Effector memory CD4-positive, alpha-beta T cell (primary cell): ENCODE measurements at places on chromosomes 12 and 14.

- DNase-seq = no peak
Measured at GRCh38 chr14:71985538-71986189, 53.4 kb downstream of the RGS6 start.

DNA sequence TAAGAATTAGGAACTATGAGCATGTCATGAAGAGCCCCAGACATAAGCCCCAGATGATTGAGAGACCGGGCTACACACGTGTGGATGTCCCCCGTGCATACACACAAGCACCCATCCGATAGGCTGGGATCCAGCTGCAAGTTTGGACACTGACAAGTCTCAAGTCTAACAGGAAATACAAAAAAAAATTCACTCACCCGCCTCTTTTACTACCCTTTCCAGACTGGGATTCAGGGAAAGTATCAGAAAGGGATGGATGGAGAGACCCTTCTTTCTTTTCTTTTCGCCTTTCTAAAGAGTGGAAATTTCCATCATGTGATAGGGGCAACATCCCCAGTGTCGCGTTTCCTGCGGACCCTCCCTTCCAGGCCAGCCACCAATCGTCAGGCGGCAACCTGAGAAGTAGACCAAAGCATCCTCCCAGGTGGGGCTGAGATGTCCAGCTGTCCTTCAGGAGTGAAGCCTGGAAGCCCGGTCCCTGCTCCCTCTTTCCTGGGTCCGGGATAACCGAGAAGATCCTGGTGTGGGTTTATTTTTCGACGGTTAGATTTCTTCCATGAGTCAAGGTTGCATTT, 6.4 kb upstream of the SLC38A4 start:
- no peak for DNase-seq

DNA sequence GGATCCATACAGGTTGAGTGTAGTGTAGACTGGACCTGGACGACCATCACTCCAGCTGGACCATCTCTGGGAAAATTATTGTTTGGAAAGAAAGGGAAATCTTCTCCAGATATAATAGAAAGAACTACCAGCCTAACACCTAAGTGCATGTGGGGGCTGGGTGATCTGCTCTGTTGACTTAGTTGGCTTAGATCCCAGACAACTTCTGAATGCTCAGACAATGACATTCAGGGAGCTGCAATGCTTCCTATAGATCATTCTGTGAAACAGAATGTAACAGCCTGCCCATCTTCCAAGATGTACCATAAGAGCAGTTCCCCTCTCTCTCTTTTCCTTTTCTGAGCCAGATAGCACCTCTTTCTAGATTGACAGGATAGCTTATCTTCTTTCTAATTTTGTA, 572.8 kb upstream of the STXBP6 start:
- DNase-seq = no peak

- DNase-seq = no peak
Measured at GRCh38 chr12:128911861-128912260, 58.6 kb downstream of the GLT1D1 start.
